ENCODE measurements at places on chromosomes 16 and 17.

GRCh38 chr17:6843241-6843880 is 11.8 kb upstream of the TEKT1 start:
- peak; percentile 25 for DNase-seq

GRCh38 chr17:12034538-12034937 is 13.9 kb downstream of the MAP2K4 start:
- no peak for DNase-seq

GRCh38 chr17:72432143-72432621 is 311.4 kb downstream of the SOX9 start:
- DNase-seq: no peak

- no peak for DNase-seq
Measured at GRCh38 chr16:1579214-1579613, 32.7 kb downstream of the IFT140 start.

DNA sequence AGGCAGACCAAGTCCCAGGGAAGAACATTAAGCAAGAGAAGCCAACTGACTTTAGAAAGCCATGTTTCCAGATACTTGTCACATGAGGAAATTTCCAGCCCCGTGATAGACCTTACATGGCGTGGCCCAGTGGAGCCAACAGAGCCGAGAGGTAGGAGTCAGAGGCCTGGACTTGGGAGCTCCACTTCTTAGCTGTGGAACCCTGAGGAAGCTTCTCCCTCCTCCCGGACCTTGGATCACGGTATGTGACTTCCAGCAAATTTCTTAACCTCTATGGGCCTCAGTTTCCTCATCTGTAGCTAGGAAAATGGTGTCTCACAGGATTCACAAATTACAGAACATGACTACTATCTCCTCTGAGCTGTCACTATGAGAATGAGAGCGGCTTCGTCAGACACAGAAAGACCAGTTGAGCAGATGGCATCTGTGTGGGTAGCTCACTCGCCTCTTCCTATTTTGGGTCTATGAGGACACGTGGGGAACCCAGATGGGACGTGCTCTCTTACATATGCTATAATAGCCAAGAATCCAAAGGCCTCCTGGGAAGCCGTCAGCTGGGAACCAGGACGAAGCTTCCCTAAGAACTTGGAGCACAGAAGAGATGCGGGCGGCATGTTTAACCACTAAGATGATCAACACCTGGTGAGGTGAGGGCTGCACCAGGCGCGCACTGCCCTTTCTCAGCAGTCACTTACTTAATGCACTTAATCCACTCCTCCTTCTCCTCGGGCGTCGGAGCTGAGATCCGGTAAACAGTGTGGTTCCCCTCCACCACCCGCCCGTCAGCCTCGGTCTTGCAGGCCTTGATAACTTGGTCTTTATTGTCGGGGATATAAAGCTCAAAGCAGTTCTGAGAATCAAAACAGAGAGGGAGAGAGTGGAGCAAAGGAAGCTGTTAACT is 102.3 kb downstream of the CYTH1 start:
- DNase-seq: no peak

GRCh38 chr16:75798714-75799113 is 72.4 kb upstream of the CPHXL start:
- DNase-seq: no peak

GRCh38 chr16:85447693-85448313 is 165.3 kb upstream of the GSE1 start:
- no peak for DNase-seq

DNA sequence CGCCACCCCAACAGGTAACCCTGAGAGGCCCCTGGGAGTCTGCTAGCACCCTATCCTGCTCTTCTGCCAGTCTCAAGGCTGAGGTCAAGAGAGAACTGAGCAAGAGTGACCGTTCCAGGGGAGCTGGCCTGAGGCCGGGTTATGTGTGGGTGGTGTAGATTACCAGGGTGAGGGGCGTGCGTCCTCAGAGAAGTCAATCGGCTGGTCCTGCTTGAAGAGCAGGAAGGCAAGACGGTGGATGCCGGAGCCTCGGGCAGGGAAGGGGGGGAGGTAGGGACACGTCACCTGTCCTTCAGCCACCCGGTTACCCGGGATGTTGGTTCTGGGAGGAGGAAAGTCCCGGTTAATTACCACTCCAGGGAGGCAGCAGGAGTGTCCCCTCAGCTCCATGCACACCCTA is 2.6 kb upstream of the TRIM65 start:
- no peak for DNase-seq

GRCh38 chr17:82545071-82545462 is 25.5 kb downstream of the FOXK2 start:
- no peak for DNase-seq

GRCh38 chr17:32483451-32484019 is 3.3 kb upstream of the CDK5R1 start:
- DNase-seq: peak; percentile 72

- DNase-seq: no peak
Measured at GRCh38 chr17:65434878-65435277, 126.6 kb downstream of the AXIN2 start.

GRCh38 chr17:44587339-44587738 is 30.1 kb downstream of the FZD2 start:
- DNase-seq: no peak

All from Kasumi-1 (cell line).